ENCODE measurements at places on chromosomes 4 and X.

- no peaks in the 10 kb centered on the region for H3K27me3 ChIP-seq
- no peak for DNase-seq
- no peaks in the 10 kb centered on the region for H3K36me3 ChIP-seq
- H3K27ac ChIP-seq, result no peak overlapping the region
Observed at GRCh38 chr4:121485190-121485804, 104.5 kb upstream of the QRFPR start.

- H3K27me3 ChIP-seq, result peaks cover 2% of the 10 kb centered on the region
- H3K36me3 ChIP-seq, result no peaks in the 10 kb centered on the region
- DNase-seq, result no peak
Observed at GRCh38 chr4:150363721-150364688, 217.9 kb upstream of the MAB21L2 start.

- no peaks in the 10 kb centered on the region for H3K36me3 ChIP-seq
- H3K27me3 ChIP-seq, result no peaks in the 10 kb centered on the region
- DNase-seq, result no peak
- no peaks in the 10 kb centered on the region for H3K4me1 ChIP-seq
Observed at GRCh38 chr4:61217222-61217621, 17.1 kb downstream of the ADGRL3 start.

DNA sequence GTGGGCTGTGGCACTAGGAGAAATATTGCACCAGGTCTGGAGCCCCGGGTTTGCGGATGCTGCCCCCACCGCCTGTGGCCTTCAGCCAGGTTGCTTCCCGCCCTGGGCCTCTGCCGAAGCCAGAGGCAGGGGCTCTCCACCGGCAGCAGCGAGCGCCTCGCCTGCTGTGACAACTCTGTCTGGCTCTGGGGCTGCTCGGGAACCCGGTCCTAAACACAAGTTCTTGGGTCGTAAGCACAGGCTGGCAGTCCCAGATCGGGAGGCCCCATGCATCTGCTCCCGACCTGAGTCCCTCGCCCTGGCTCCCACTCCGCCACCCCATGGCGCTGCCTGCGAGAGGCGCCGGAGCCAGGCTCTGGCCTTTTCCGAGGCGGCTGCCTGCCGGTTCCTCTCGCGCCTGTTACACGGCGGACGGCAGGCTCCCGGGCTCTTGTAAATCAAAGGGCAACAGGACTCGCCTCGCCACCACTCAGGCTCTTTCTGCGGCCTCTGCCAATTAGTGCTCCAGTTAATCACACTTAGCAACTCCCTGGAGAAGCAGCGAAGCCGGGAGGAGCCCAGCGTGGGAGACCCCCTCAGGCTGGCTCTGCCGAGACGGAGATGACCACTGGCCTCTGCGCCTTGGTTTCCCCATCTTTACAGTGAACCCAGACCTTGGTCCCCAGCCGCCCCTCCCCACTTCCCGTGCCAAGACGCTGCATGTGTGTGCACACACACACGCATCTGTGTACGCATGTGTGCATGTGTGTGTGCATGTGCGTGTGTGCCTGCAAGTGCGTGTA lies 109.2 kb downstream of the DCTD start:
- H3K27ac ChIP-seq, result no peak overlapping the region
- H3K27me3 ChIP-seq, result peaks cover 9% of the 10 kb centered on the region
- H3K4me3 ChIP-seq, result peak overlapping the region; percentile 64
- H3K36me3 ChIP-seq, result no peaks in the 10 kb centered on the region
- peaks cover 22% of the 10 kb centered on the region for H3K4me1 ChIP-seq

DNA sequence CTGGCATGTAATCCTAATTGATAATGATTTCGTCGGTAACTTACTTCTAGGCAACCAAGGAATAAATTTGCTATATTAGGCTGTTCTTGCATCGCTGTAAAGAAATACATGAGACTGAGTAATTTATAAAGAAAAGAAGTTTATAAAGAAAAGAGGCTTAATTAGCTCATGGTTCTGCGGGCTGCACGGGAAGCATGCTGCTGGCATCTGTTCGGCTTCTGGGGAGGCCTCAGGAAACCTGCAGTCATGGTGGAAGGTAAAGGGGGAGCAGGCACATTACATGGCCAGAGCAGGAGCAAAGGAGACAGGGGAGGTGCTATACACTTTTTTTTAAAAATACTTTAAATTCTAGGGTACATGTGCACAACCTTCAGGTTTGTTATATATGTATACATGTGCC lies 290.2 kb downstream of the STK32B start:
- no peaks in the 10 kb centered on the region for H3K4me1 ChIP-seq
- no peak for DNase-seq
- H3K36me3 ChIP-seq, result no peaks in the 10 kb centered on the region

DNA sequence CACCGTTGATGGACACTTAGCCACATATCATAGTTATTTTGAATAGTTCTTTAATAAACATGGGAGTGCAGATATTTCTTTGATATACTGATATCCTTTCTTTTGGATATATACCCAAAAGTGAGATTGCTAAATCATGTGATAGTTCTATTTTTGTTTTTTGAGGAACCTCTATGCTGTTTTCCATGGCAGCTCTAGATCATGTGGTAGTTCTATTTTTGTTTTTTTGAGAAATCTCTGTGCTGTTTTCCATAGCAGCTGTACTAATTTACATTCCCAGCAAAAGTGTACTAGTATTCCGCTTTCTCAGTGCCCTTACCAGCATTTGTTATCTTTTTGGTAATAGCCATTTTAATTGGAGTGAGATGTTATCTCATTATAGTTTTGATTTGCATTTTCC lies 3.6 kb downstream of the SH3BGRL start:
- DNase-seq, result no peak
- no peaks in the 10 kb centered on the region for H3K27me3 ChIP-seq
- H3K4me1 ChIP-seq, result peaks cover 74% of the 10 kb centered on the region

- peaks cover 1% of the 10 kb centered on the region for H3K27me3 ChIP-seq
- H3K36me3 ChIP-seq, result peaks cover 12% of the 10 kb centered on the region
- no peak overlapping the region for H3K4me3 ChIP-seq
- peaks cover 2% of the 10 kb centered on the region for H3K4me1 ChIP-seq
Observed at GRCh38 chr4:100889898-100890297, 372.1 kb upstream of the EMCN start.

All from immature natural killer cell (primary cell).